ENCODE measurements at places on chromosomes 1 and 21. TPM values are rescaled to one million over a fixed set of nuclear protein-coding genes. Genes with fewer than 3 reads are reported as not detected.

The ZNF687 gene
- total RNA-seq: 20.9 TPM

The PRDM15 gene
- 9.6 TPM for total RNA-seq

The GJA5 gene
- total RNA-seq: not detected

The TCHHL1 gene
- total RNA-seq: not detected

The SH2D5 gene
- total RNA-seq: 0.15 TPM

The CAPN8 gene
- not detected for total RNA-seq

The TRIM45 gene
- total RNA-seq: 0.17 TPM

The CFHR5 gene
- not detected for total RNA-seq

The FMO3 gene
- total RNA-seq: not detected

The OR2G3 gene
- not detected for total RNA-seq
